ENCODE measurements at places on chromosomes 11 and 22.

GRCh38 chr11:94455861-94456260, 37.8 kb downstream of the MRE11 start:
- no peak for DNase-seq

GRCh38 chr11:130548491-130548833, 100.0 kb downstream of the ADAMTS15 start:
- DNase-seq: no peak

DNA sequence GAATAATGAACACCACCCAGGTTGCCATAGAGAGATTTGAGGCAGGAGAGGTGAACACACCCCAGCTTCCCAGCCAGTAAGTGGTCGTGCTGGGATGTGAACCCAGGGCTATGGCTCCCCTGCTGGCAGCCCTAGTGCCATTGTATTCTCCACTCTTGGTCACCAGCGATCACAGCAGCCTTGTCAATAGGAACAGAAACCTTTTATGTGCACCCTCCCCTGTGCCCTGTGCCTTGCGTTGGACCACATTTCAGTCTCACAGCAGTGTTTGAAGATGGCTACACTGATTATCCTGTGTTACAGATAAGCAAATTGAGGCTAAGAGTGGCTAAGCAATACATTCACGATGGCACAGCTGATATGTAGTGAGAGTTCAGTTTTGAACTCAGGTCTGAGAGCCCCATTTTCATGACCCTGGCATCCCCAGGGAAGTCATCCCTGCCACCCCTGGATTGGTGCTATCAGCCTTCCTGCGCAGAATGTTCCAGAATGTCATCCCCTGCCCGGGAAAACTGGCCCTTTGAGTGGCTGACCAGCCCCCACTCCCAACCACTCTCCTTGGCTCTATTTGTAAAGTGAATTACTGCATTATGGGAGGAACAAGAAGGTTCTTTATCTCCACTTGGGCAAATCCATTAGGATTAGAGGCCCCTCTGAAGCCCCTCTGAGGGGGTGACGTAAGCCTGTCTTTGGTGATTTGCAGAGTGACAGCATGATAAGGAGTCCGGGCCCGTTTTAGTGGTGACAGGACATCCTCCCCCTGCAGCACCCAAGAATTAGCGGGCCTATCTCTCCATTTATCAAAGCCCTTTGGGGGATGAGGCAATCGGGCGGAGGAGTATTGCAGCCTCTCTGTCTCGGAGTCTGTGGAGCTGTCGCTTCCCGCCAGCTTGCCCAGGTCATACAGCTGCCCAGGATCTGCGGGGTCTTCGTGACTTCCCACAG, 30.9 kb downstream of the SMIM38 start:
- no peak for DNase-seq

DNA sequence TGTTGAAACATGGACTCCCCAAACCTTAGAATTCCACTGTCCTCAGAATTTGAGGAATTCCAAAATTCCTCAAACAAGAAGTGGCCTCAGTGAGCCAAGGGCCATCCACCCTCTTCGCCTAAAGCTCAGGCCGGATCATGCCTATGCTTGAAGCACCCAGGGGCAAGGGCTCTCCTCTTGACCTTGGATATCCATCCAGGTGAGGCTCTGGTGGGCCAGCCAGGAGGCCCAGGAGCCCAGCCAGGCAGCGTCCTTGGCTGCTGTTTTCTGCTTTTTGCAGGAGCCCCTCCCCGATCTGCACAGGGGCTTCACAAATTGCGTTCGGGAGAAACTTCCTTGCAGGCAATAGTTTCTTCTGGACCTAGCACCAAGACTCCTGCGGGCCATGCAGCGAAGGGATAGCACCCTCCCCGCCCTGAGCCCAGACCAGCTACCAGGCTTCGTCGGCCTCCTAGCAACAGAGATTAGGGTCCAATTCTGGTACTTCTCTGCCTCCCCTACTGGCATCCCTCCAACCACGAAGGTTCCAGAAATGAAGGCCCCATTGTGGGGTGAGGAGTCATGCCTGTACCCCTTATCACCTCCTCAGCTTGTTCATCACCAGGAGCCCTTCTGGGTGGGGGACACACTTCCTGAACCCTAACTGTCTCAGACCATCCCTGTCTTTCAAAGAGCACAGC, 2.0 kb downstream of the PHLDA2 start:
- no peak for DNase-seq

DNA sequence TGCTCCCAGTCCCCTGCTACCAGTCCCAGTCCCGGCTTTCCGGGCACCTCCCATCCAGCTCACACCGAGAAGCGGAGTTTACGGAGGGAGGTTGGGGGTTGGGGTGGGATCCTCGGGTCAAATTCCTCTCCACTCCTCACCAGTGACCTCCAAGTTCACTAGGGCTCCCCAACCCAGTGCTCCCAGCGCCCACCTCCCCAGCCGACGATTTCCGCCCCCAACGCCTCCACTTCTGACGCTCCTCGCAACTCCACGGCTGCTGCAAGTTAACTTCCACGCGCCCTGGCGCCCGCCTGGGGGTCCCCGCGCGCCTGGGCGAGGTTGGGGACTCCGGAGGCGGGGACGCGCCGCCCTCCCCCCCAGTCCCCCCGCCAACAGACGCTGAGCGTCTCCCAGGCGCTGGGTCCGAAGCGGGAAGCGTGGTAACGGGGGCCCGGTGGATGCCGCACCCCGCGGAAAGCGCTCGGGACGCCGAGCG, 526 bp downstream of the TPST2 start:
- peak; percentile 16 for DNase-seq

DNA sequence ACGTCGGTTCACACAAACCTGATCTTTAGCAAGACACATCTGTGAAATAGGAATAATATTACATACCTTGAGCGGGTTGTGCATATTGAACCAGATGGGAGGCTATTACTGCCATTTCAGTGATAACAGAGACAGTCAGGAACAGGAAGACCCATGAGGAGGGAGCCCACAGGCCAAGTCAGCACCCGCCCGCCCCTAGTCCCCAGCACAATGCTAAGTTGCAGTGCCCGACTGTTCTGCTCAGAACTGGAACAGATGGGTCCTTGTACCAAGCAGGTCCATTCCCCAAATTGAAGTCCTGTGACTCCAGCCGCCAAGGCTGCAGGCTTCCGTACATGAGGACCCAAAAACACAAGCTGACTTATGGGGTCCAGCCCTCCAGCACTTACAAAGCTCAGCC, 9.3 kb downstream of the CXCR5 start:
- no peak for DNase-seq

GRCh38 chr22:20204311-20204710, 53.5 kb upstream of the CCDC188 start:
- no peak for DNase-seq

- peak; percentile 86 for DNase-seq
Observed at GRCh38 chr22:44685384-44686056, 16.5 kb upstream of the PRR5 start.

GRCh38 chr22:40585310-40585751, 51.2 kb downstream of the MRTFA start:
- DNase-seq: no peak

DNA sequence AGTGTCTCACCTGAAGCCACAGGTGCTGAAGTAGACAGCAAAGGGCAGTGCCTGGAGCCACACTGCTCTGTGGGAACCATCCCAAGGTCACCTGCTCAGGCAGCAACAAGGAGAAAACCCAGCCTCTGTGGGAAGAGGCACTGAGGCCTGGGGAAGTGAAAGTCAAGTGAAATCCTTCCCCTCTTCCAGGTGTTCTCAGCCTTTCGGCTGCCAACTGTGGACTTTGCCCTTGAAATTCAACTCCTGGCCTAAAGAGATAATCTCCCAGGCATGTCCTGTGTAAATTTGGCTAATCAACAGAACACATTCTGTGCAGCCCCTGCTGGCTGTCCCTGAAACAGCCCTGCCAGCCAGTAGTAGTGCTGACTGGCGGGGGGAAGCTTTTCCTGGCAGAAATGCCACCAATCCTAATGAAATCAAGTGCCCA, 112.1 kb downstream of the RPL27A start:
- peak; percentile 41 for DNase-seq

- no peak for DNase-seq
Observed at GRCh38 chr11:73551677-73552076, 46.2 kb downstream of the FAM168A start.

DNA sequence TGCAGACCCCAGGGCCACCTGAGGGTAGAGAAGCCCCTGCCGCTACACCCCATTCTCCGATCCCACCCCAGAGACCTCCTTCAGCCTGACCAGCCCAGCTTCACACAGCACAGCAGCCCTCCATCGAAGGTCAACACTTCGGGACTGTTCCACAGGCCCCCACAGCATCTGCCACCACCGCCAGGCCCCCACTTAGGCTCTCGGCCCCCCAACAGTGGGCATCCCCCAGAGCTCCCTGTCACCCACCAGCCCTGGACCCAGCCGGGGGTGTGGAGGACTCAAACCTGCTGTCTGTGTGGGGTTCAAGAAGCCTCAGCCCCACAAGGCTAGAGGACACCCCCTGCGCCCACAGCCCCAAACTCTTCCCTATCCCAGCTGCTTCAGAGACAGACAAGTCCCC, 6.2 kb downstream of the SBF1 start:
- DNase-seq: no peak
